Heart right ventricle (tissue), 16 donors: ENCODE measurements at places on chromosomes 1 and 21. TPM values are rescaled to one million over a fixed set of nuclear protein-coding genes. Genes with fewer than 3 reads are reported as not detected.

- DNase-seq: no peak
Measured at GRCh38 chr1:169681140-169681539, 30.3 kb downstream of the SELL start.

DNA sequence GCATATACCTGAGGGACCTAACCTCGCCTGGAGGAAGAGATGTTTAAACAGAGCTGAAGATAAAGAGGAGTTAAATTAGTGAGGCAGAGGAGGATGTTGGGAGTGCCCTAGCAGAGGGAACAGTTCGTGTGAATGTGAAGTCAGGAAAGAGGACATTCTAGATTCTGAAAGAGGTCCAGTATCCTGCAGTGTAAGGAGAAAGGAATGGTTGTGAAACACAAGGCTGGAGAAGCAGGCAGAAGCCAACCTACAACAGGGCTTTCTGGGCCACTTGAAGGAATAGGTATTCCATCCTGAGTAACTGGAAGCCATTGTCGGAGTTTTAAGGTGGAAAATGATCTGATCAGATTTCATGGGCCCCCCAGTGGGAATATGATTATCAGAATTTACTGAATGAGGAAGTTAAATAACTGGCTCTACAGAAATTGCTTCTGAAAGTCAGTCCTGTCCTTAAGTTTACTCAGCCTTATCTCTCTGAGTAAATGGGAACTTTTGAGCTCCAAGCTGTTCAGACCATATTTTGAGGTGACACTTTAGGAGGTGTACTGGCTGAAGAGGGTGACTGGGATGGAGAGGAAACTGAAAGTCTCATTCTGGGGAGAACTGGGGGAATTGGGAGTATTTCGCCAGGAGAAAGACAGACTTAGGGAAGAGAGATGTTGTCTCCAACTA is 24.4 kb upstream of the FAAH start:
- no peak for DNase-seq

DNA sequence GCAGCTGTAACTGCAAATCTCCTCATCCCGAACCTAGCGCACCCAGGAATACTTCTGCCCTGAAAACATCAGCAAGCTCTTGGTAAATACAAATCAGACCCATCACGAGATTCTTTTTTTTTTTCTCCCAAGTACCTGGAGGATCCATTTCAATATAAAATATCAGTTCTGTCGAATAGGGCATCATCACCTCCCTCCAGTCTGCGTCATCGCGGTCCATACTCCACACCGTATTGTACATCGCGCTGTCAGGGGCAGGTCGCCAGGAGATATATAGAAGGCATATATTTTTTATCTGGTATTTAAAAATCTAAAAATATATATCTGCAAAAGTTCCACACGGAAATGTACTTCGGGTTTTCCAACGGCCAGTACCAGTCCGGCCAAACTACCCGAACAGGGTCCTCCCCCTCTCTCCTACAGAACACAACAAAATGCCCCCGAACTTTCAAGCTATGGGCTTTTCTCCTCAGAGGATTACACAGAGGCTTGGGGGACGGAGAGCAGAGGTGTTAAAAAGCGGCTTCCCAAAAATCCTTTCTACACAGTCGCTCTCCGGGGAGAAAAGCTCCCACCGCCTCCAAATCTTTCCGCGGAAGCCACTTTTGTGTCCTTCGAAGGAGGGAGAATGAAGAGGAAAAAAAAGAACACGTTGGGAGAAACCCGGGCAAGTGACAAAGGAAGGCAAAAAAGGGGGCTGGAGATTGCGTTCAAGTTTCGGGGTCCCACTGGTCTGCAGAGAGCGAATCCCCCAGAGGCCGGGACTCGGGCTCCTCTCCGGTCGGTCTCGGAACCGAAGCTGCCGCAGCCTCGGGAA is 509 bp downstream of the PIK3R3 start:
- DNase-seq: no peak

DNA sequence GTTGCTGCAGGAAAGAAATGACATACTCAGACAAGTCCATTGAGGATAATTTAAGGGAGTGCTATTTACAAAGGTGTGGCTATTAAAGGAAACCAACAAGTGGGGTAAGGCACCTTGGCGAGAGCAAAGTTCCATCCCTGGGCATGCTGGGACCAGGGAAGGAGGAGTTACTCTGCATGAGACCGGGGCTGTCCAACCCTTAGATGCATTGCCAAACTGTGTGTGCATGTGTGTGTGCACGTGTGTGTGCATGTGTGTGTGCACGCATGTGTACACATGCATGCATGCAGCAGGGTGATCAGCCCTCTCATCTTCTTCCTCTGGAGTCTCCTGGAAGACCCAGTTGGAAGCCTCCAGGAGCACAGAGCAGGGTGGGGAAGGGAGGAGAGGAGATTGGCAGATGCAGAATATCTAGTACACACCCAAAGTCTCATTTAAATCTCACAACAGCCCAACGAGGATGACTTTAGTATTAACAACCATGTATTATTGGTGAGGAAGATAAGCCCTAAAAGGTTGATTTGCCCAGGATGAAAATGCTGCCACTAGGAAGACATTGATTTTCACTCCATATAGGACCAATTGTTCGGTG is 72.2 kb upstream of the CD34 start:
- DNase-seq: no peak

GRCh38 chr1:86067626-86068025 is 88.9 kb downstream of the COL24A1 start:
- no peak for DNase-seq

RRP1 gene
- total RNA-seq: 9.8 TPM

ADAM15 gene
- 63.5 TPM for total RNA-seq

EPHA10 gene
- not detected for total RNA-seq
